ENCODE measurements at places on chromosomes 1 and 21.

- no peak for DNase-seq
Measured at GRCh38 chr1:93723110-93723509, 41.5 kb upstream of the BCAR3 start.

- no peak for DNase-seq
Measured at GRCh38 chr1:243939167-243939848, 89.3 kb upstream of the AKT3 start.

- no peak for DNase-seq
Measured at GRCh38 chr1:170872663-170873062, 62.7 kb upstream of the MROH9 start.

GRCh38 chr1:177780096-177780700, 189.7 kb downstream of the SEC16B start:
- no peak for DNase-seq

GRCh38 chr1:21490774-21491487, 18.3 kb upstream of the ALPL start:
- no peak for DNase-seq

- peak; percentile 39 for DNase-seq
Measured at GRCh38 chr1:2046174-2046917, 3.9 kb upstream of the PRKCZ start.

DNA sequence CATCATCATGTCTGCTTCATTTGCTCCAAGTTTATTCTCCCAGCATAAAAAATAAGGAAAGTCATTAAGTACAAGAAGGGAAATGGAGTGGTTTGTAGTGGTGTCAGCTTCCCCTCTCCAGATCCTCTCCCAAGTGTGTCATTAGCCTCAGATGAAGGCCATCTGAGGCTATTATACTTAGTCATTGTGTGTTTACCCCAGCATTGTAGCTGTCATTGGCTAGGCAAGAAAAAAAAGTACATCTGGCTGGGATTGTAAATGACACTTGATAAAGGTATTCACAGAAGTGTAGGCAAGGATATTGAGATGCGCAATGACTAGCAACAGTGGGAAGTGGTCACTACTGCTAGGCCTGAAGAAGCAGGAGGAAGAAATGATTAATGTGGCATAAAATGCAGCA, 316.9 kb upstream of the SGIP1 start:
- DNase-seq, result no peak

GRCh38 chr1:203410182-203410900, 59.4 kb upstream of the FMOD start:
- DNase-seq, result no peak

DNA sequence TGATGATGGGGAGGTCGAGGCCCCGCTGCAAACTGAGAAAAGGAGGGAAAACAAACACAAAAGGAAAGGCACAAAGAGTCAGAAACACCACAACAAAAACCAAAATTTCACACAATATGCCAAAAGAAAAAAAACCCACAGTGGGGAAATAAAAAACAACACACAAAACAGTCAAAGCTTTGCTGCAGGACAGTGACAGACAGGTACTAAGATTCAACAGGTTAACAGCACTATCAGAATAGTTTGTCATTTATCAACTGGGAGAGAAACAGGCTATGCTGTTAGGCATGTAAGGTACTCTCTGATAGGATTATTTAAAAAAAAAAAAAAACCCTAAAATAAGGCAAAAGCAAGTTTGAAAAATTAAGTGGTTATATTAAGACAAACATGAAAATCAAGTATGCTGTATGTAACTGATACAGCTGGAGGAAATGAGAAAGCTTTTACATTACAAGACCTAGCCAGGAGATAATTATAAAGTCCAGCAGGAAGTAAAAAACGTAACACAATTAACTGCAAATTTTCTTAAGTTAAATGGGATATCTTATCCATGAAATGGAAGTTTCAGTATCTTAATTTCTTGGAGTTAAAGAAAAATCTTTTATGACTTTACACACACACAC, 179.0 kb downstream of the EIF4G3 start:
- DNase-seq, result no peak

- no peak for DNase-seq
Measured at GRCh38 chr1:205942631-205943159, 561 bp downstream of the SLC26A9 start.

DNA sequence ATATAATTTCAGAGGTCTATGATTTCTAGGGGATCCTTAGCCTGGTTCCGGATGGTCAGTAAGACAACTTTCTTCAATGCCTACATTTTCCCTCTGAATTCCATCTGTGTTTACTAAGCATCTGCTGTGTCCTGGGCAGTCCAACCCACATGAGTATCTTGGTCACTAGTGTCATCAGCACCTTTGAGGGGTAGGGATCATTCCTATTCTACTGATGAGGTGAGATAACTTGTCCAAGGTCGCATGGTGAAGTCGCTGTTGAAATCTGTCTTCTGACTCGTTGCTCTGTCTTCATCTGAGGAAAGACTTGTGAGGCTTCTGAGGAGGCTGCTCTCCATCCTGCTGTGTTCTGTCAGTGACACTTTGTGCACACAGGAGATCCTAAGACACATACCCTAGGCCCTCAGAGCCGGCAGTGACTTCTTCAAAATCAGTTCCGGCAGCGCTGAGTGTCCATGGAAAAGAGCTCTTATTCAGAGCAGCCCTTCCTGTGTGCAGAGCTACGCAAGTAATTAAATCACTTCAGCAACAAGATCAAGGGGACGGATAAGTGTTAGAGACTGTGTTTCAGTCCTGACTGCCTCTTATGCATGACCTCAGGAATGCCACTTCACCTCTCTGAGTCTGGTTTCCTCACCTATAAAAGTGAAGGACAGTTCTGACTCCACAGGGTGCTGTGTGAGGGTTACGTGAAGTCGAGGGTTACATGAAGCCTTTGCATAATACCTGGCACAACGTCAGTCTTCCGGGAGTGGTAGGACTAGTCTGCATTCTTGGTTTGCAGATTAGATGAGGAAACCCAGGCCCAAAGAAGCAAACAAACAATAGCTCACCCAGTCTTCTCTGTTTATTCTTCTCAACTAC, 28.4 kb downstream of the AK2 start:
- DNase-seq, result no peak

DNA sequence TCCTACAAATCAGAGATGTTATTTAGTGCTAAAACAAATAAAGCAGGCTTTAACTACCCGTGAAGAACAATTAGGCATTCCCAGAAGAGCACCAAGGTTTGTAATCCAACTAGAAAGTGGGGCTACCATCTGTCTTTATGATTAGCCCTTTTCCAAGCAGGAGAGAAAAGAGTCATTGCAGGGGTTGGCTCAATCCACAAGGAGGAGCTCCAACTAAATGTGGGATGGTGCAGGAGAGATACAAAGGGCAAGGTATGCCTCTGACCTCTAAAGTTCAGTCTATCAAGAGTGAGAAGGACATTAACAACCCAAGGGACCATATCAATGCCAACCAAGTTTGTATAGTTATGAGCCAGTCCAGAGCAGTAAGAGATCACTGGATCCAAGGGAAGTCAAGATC, 382.7 kb upstream of the DUSP10 start:
- no peak for DNase-seq

DNA sequence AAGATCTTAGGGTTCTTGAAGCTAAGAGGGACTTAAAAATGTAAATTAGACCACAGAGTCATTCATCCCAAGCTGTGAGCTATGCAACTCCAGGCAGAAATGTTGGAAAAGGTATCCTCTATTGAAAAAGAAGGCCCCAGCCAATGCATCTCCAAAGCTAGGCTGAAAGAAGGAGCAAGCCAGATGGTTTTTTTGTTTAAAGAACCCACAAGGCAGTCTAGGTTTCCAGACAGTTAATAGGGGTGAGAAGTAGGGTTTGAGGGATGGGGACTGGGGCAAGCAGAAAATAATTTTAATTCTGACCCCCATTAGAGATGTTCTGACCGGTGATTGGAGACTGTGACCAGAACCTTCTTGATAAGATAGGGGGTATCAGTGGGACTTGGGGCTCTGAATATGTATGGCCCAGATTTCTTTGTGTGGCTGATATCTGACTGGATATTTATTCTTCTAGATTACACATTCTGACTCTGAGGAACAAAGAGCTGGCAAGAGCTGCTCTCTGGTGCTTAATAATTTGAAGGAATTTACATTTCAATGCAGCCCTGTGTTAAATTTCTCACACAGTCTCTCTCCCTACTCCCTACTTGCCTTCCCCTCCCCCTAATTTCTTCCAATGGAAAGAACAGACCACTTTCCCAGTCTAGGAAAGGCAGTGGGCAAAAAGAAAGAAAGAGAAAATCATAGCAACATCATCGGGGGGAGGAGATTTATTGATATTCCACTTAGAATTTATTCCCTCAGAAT, 104.9 kb downstream of the NUF2 start:
- no peak for DNase-seq

GRCh38 chr1:1937061-1937460, 18.0 kb upstream of the TMEM52 start:
- no peak for DNase-seq

GRCh38 chr1:90407737-90408136, 309.4 kb downstream of the BARHL2 start:
- DNase-seq, result no peak

DNA sequence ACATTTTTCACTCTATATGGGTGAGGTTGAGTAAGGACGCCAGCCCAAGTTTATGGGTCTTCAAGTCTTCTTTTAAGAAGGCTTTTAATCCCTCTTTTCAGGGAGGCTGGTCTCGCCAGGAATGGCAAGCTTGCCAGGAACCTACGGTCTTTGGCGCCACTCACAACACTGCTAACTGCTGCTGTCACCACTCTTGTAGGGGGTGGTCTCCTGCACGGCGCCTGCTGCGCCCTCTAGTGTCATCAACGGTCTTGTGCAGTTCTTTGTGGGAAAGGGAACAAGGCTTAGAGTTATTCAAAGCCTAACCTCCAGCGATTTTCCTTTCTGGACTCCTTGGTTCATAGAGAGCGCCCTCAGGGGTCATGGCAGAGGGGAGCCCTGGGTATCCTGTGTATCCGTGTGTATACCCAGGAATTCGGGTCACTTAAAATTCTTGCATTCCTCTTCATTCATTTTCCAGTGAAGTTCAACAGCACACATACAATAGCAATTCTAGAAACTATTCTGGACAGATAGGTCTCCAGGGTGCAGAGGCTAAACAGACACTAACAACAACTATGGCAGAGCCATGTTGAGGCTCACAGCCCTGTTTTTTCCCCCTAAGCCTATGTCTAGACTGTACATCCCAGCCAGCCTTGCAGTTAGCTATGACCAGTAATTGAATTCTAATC, 392.8 kb upstream of the CAMK1G start:
- no peak for DNase-seq

GRCh38 chr21:38424305-38425019, 73.8 kb downstream of the ERG start:
- DNase-seq, result no peak

GRCh38 chr1:145843031-145843430, 2.4 kb upstream of the NUDT17 start:
- no peak for DNase-seq

- no peak for DNase-seq
Measured at GRCh38 chr21:30126576-30126975, 40.0 kb downstream of the CLDN17 start.

DNA sequence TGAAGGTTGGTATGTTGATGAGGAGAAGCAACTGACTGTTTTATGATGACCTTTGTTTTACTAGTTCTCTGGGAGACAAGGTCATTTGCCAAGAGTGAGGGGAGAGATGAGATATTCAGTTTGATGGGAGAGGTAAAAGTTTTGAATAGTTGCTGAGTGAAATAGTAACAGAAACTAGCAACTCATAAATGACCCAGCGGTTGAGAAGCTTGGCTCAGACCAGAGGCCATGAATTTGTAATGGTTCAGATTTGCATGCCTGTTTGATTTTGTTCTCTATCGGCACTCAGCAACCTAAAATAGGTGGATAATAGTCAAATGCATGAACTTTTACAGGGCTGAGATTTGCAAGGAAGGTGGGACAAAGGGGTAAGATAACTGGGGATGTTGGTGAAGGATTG, 6.6 kb downstream of the CCDC30 start:
- no peak for DNase-seq
